ENCODE measurements at places on chromosomes 7 and 10. TPM values are rescaled to one million over a fixed set of nuclear protein-coding genes. Genes with fewer than 3 reads are reported as not detected.

Gene CREB5
- 20.3 TPM for total RNA-seq

Gene OR13A1
- total RNA-seq, result not detected

Gene CALHM3
- total RNA-seq, result not detected

Gene HOXA9
- total RNA-seq, result 7.8 TPM

Gene BEND7
- total RNA-seq, result 12.4 TPM

DNA sequence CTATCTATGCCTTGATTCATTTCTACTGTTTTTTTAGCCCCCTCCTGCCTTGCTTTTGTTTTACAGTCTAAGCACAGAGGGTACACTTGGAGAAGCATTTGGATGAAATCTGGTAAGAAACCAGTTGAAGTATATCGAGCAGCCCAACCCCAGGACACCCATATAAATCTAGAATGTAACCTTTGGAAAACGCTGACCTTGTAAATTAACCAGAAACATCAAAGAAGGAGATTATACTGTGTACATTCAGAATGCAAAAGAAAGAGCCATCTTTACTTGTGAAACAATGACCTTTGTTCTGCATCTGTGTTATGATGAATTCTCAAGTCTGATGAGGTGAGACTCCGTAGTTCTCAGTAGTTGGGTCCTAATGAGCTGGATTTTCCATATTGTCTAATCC is 49.3 kb upstream of the RAB18 start:
- no peak for DNase-seq

DNA sequence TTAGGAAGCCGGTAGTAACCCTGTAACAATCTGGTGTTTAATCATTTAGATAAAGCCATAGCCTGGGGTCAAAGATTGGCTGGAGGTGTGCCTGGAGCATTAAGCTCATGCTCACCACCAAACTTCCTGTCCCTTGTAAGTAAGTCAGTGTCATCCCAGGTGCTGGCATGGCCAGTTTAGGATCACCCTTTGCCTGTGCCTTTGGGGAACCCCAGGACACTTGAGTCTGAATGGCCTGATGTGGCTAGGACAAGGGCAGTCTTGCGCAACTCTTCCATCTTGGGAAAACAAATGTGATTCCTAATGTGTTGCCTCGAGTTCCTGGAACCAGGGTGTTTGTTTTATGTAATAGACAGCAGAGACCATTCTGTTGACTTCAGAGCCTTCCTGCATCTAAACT is 154.8 kb downstream of the GRK5 start:
- DNase-seq, result no peak

GRCh38 chr10:3294919-3295581 is 122.5 kb upstream of the PITRM1 start:
- no peak for DNase-seq

DNA sequence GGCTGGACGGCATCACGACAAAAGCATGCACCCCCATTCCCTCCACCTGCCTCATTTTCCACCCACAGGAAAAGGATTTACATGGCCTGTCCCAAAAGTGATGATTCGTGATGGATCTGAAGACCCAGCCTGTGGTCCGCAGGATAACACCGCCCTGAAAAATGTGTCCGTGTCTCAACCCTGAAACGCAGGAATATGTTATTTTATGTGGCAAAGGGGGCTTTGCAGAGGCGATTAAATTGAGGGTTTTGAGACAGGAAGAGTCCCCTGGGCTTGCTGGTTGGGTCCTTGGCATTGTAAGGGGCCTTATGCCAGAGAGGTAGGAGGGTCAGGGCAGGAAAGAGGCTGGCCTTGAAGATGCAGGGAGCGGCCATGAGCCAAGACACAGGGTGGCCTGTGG is 80.2 kb upstream of the PPP2R2D start:
- no peak for DNase-seq

DNA sequence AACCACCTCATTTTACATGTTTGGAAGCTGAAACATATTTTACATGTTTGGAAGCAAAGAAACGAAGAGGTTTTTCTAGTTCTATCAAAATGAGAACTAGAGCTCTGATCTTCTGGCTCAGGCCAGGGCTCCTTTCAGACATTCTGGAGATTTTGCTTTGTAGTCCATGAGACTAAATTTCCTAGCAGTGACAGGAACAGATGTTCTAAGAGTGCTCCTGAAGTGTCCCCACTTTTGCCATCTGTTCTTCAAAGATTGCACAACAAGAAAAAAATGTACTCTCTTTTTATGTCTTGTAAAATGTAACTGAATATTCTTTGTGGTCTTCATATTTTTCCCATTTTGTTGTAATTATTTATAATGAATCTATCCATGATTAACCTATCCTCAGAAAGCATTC is 196.4 kb upstream of the PCLO start:
- DNase-seq, result no peak

DNA sequence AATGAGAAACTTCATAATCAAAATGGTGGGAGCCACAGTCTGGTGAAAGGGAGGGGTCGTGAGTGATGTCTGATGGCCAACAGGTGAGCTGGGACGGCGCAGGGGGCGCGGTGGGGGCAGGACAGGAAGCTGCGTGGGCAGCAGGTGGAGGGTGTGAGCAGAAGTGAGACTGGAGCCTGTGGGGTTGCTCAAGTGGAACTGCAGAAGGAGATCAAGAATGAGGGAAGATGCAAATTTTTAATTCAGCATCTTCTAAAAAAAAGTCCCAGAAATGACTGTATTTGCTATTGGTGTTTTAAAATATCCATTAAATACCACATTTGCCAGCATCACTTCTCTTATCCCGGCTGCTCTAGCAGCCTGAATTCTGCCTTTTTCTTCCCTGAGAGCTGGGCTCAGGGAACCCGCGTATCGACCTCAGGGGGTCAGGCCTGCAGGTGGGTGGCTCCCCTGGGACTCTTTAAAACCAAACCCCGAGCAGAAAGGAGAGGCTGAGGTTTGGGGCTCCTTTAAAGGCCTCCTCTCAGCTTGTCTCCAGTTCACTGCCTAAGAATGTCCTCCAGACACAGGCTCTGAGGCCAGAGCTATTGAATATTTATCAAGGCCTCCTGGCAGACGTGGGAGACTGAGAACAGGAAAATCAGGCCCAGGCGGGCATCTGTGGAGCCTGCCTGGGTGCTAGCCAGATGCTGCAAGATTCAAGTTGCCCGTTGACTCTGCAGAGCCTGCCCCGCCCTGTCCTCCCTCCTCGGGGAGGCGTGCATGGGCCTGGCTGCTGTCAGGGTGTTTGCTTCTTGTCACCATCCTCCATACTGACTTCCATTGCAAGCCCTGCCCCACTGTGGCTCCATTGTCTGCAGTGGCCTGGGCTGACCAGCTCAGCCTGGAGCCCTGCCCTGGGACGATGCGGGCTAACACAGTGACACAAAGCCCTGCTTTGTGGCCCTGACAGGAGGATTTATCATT is 53.9 kb downstream of the SYPL1 start:
- no peak for DNase-seq

- DNase-seq, result no peak
Observed at GRCh38 chr7:106021151-106022067, 58.3 kb downstream of the CDHR3 start.

GRCh38 chr7:108146070-108146842 is 16.1 kb upstream of the LAMB4 start:
- peak; percentile 60 for DNase-seq

GRCh38 chr7:112538726-112539255 is 58.0 kb downstream of the LSMEM1 start:
- no peak for DNase-seq

DNA sequence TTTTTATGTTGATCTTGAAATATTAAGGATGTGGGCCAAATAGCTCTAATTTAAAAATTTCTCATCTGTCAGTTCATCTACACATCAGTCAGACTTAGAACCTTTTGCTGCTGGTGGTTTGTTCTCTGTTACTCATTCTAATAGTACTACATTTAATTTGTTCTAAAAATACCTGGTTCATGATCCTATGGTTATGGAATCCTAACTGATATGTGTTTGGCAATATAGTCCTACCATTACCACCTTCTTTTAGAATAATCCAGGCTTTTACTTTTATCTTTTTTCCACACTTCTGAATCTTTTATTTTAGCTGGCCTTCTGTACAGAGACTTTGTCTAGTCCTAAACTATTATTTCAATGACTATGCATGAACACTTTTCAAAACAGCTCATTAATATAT is 116.9 kb downstream of the SVOPL start:
- DNase-seq, result no peak

- no peak for DNase-seq
Observed at GRCh38 chr7:603152-603951, 83.7 kb upstream of the PDGFA start.

GRCh38 chr7:80070391-80070790 is 64.2 kb upstream of the GNAI1 start:
- no peak for DNase-seq

GRCh38 chr10:3525832-3526449 is 259.1 kb downstream of the KLF6 start:
- DNase-seq, result peak; percentile 55

DNA sequence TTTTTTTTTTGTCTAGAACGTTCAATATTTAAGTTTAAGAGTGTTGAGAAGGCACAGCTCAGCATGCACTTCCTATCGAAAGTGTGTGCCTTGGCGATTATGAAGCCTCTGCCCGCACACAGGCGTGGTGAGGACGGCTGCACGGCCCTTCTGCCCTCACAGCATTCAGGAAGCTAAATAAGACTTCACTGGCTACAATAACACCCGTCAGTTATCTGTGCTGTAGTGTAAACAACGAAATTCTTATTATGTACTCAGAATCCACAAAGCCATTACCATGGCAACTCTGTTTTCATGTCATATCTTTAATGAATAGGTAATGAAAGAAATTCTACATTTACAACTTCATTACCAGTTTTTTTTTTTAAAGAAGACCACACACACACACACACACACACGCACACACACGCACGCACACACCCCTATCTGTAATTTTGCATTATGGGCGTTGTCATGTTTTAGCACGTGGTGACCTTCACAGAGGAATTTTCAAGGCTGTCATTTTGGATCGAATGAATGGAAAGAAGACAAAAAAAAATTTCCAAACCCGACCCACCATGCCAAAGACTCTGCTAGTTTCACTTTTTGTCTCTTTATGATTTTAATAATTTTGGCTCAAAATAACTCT is 254.8 kb upstream of the CTBP2 start:
- no peak for DNase-seq

- peak; percentile 79 for DNase-seq
Observed at GRCh38 chr10:104309980-104310978, 28.0 kb downstream of the ITPRIP start.

Measured in NCI-H460 (cell line).